ENCODE measurements at places on chromosomes 3 and 15. TPM values are rescaled to one million over a fixed set of nuclear protein-coding genes. Genes with fewer than 3 reads are reported as not detected.

DNA sequence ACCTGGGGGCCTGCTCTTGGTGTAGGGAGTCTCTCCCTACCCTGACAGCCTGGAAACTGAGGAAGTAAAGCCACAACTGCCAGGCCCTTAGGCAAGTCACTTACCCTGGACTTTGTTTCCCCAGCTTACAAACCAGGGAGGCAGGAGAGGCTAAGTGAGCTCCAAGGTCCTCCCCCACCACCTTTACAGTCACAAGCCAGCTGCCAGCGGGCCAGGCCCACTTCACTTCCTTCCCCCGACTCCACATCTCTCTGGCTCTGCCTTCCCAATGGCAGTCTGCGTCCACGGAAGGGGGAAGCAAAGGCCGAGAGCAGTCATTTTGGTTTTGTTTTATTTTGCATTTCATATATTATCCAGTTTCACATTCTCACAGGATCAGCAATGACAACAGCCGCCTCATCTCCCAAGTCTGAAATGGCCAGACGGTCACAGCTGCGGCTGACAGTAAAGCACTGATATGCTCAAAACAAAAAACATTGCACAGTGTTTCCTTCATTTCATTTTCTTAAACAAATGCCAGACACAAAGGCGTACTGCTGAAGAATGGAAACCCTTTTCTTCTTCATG is 35.7 kb downstream of the RBPMS2 start:
- no peak for DNase-seq

DNA sequence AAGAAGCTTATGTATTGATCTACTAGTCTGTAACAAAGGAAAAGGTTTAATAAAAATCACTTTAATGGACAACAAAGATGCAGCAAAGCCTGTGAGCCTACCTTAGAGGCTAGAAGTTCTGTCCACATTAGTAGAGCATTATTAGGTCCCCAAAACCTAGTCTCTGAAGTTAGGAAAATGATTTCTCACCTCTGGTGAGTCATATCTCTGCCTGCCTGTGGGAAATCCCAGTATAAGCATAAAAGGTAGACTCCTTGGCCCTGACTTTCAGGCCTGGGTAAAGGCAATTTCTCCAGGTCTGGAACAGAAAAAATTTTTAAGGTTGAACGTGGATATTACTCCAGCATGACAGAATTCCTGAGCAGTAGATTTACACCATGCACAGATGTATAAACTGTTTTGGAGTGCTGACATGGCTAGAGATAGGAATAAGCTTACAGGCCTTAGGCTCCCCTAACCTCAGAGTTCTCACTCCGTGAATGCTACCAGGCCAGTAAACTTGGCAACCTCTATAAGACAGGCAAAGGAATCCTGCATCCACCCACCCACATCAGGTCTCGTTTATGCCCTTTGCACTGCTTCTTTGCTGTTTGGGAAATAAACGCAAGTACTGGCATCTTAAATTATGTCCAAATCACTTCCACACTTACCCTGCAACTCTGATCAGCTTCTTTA is 104.1 kb downstream of the SERPINI1 start:
- no peak for DNase-seq

GOLGA6L9 gene
- total RNA-seq, result 3.4 TPM

DNA sequence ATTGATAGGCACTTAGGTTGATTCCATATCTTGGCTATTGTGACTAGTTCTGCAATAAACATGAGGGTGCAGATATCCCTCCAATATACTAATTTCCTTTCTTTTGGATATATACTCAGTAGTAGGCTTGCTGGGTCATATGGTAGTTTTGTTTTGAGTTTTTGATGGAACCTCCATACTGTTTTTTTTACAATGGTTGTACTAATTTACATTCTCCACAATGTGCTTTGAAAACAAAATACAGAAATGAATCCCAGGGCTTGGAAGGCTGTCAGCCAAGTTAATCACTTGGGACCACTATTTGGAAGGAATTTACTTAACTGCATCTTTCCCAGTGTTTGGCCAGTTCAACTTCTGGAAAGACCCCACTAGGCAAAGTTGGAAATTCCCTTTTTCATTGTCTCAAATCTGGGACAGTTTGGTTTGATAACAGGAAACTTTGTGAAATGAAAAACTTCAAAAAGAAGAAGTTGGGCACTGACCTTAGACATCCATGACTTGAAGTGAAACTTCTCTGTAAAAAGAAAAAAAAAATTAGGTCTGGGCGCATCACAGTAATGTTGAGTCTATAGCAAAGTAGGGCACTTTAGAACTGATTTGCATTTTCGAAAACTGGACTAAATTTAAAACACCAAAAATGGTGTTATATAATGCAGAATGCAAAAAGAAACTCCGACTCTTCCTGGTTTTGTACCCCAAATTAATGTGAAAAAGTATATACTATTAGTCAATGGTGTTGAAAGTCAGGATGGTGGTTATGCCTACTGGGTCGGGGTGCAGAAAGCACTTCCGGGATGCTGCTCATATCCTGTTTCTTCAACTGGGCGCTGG is 6.0 kb downstream of the CTSH start:
- DNase-seq, result no peak

DNA sequence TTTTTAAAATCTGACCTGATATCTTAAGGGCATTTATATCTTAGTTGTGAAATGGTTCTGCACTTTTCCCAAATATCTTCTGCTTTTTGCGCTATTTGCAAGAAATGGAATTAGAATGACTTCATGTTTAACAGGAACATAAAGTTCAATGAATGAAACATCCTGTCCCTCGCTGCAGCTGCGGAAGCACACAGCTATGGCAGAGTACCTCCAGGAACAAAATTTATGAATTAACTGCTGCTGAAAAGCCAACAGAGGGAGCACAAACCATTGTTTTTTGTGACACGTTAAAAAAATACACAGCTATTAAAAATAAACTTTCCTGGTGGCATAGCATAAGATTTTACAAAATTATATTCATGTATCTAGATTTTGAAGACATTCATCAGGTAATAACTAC is 404.4 kb upstream of the MDFIC2 start:
- no peak for DNase-seq

SOX14 gene
- total RNA-seq, result not detected

DNA sequence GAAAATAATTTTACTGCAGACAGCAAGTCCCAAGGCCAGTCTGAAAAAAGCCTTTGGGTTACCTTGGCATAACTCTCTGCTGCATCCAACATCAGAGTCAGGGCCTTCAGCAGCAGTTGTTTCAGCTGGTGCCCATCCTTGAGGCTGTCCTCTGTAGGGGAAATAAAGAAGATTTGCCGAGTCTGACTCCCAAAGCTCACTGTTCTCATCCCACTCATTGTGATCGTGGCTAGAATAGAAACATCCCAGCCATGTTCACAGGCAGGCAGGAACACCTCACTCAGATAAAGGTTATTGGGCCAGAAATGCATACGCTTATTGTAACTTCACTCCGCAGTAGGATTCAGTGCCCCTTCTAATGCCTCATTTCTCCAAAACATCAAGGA is 29.2 kb downstream of the EIF3J start:
- no peak for DNase-seq

- DNase-seq, result no peak
These were observed 24.0 kb upstream of the C3orf70 start for GRCh38 chr3:185176750-185177359.

MESP2 gene
- total RNA-seq, result 0.79 TPM

IQGAP1 gene
- 242 TPM for total RNA-seq

ULK3 gene
- total RNA-seq, result 66.5 TPM

DNA sequence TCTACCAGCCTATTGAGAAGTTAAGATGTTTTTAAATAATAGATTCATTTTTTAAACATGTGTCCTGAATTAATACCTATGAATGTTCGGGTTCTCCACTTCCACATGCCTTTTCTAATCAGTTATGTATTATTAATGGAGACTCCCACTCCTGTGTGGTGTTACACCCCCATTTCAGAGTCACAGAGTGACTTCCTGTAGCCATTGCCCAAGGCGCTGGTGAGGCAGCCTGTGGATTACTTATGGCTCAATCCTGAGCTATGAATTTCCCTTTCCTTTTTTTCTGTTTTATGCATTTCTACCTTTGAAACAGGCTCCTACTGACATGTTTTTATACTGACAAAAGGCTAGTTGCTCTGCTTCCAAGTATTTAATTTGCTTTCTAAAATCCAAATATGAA is 162.3 kb downstream of the GABRG3 start:
- DNase-seq, result no peak

GRCh38 chr3:75295013-75295412 is 369.1 kb upstream of the FRG2C start:
- DNase-seq, result no peak

SLC24A5 gene
- total RNA-seq, result not detected

BDH1 gene
- 79.3 TPM for total RNA-seq

DNA sequence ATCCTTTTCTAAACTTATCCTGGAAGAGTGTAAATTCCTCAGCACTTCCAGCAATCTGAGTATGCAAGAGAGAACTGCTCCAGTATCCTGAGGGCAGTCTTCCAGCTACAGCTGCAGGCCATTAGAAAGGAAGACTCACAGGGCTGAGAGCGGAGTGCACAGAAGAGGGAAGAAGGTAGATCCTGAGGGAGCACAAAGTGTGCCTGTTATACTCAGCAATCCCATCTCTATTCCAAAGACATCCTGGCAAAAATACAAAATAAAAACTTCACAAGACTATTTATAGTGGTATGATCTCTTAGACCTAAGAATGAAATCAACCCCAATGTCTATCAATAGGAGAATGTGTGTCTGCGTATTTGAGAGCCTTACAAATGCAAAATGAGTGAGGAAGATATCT is 292.0 kb downstream of the ZIC1 start:
- DNase-seq, result no peak

PPP1R2 gene
- 42.6 TPM for total RNA-seq

C15orf39 gene
- total RNA-seq, result 24.2 TPM

GRCh38 chr3:69443457-69443920 is 57.6 kb upstream of the FRMD4B start:
- no peak for DNase-seq

DNA sequence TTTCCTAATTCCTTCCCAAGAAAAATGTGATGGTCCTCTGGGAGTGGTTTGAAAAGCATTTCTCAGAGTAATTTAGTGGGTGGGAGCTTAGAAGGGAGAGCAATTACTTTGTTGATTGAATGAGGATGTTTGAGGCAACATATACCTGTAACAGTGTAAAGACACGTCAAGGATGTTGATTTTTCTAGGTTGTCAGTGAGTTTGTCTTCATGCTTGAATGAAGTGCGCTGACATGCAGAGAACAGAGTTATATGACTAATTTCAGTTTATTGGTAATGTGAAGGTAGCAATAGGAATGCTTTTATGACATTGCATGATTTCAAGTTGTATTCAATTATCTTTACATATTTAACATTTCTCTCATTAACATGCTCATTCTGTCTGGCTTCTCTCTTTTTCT is 286.9 kb downstream of the NFKBIZ start:
- DNase-seq, result no peak

GRCh38 chr3:195139876-195140240 is 131.1 kb downstream of the XXYLT1 start:
- DNase-seq, result no peak

GRCh38 chr3:103126115-103126514 is 691.3 kb downstream of the ZPLD1 start:
- DNase-seq, result no peak

DNA sequence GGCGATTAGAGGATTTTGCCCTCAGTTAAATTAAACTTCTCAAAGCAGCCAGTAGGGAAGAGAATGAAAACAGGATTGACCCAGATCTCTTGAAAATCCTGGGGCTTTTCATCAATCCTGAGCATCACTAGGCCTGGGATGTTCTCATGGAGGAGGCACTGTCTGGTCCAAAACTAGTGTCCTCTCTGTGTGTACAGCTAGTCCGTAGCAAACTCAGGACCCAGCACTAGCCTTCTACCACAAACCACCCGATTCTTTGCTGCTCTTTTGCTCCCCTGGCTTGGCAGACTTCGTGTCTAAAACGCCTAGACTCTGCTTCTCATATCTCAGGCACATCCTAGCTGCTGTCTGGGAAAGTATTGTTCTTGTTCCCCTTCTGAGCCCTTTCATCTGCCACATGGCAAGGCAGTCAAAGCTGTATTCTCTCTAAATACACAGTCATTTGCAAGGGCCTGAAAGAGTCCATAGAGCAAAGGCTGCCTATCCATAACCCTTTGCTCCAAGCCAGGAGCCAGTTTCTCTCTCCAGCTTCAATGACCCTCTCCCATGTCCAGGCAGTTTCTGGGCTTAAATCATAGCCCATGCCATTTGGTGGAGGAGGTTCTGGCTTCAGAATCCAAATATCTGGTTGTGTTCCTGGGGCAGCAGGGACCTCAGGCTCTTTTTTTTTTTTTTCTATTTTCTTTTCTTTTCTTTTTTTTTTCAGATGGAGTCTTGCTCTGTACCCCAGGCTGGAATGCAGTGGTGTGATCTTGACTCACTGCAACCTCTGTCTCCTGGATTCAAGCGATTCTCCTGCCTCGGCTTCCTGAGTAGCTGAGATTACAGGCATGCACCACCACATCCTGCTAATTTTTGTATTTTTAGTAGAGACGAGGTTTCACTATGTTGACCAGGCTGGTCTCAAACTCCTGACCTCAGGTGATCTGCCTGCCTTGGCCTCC is 52.4 kb downstream of the CDC25A start:
- no peak for DNase-seq

DNA sequence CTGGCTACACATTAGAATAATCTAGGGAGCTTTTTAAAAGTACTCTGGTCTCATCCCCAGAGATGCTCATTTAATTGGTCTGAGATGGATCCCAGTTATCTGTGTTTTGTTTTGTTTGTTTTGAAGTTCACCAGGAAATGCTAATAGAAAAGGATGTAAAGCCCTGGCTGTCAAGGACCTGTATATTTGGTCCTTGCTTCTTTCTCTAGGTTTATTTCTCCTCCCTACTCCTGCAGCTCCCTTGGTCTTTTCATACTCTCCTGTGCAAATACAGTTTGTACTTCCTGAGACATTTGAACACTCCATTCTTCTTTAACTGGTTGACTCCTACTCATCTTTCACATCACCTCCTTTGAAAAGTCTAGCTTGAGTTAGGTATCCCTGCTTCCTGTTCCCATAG is 3.3 kb downstream of the PIK3CA start:
- DNase-seq, result no peak

IGF2BP2 gene
- total RNA-seq, result 67.4 TPM

GRCh38 chr3:155210736-155211135 is 82.7 kb downstream of the STRIT1 start:
- no peak for DNase-seq

TICRR gene
- total RNA-seq, result 1.0 TPM

DNA sequence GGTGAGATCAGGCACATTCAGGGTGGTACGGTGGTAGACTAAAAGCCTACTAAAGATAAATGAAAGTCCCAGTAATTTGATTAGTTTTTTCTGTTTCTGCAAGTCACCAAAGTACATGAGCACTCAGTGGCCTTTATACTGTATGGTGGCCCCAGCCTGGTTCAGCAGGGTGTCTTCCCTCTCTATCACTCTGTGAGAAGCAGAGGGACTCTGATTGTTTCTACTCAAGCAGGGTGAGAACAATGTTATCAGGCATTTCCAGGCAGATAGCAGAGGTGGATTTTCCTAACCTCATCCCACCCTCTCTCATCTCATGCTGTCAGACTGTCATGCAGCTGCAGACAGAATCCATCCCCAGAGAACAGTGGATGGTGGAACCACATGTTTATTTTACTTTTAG is 71.5 kb upstream of the BFSP2 start:
- no peak for DNase-seq

Measured in mucosa of descending colon (tissue), 3 donors.